Kidney glomerular epithelial cell (primary cell): ENCODE measurements at places on chromosomes 11 and 22.

DNA sequence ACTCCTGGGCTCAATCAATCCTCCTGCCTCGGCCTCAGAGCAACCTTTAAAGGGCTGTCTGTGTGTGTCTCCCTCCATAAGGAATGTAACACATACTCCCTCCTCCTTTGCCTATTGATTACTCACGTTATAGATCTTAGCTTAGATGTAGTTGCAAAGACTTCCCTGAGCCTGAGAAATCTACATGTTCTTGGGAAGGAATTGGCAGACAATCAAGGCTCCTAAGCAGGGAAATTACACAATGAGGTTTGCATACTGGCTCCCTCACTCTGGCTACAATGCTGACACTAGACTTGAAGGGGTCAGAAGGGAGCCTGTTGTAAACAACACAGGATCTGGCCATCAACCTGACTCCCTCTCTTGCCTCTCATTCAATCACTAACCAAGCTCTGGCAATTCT lies 5.2 kb upstream of the OLFML1 start:
- DNase-seq, result no peak

DNA sequence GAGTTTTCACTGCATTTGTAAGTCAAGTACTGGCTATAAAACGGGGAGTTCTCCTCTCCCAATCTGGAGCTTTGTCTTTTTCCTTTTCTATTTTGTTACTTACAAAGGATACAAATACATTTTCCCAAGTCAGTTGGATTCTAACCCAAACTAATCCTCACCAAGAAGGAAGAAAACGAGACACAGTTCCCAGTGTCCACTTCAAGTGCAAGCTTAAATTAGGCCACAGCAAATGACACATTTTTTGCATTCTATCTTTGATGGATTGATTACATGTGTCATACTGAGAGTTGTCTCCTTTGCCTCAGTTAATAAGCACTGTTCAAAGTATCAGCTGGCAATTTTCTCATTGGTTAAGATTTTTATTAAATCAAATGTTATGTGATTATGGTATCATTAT lies 296.7 kb upstream of the ANO5 start:
- no peak for DNase-seq

GRCh38 chr11:79212741-79213190 lies 228.1 kb downstream of the TENM4 start:
- peak; percentile 96 for DNase-seq

GRCh38 chr11:96082936-96083335 lies 159.0 kb upstream of the MTMR2 start:
- no peak for DNase-seq
